ENCODE measurements at places on chromosomes 12 and 14. TPM values are rescaled to one million over a fixed set of nuclear protein-coding genes. Genes with fewer than 3 reads are reported as not detected.

Gene HNRNPC
- 614 TPM for total RNA-seq

Gene ACVRL1
- 9.4 TPM for total RNA-seq

Gene AMHR2
- total RNA-seq, result not detected

Gene CRIP1
- total RNA-seq, result not detected

Gene DLGAP5
- total RNA-seq, result 4.9 TPM

Gene PHLDA1
- total RNA-seq, result 20.0 TPM
